ENCODE measurements at places on chromosomes 3 and 15.
A peak's percentile ranks its signal among the peaks of the same experiment; 100 is the strongest.

DNA sequence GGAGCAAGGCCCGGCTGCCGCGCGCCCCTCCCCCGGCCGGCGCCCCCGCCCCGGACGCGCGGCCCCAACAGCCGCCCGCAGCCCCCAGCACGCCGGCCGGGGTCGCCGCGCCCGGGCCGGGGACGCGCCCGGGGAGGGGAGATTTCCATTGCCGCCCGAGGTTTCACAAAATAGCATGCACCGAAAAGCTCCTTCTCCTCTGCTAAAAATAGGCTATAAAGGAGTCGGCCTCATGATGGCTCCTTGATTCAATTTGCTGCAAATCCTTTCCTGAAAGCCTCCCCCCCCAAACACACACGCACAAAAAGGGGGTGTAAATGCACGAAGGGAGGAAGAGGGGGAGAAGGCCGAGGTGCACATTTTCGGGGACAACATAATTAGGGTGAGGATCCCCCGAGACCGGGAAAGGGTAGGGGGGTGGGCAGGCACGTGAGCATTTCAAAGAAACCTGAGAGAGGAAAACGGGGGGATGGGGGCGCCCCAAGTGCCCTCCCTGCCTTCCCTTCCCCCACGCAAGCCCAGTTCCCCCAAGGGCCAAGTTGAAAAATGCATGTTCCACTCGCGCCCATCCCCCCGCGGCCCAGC, 734 bp downstream of the TBL1XR1 start:
- DNase-seq = peak; percentile 39

DNA sequence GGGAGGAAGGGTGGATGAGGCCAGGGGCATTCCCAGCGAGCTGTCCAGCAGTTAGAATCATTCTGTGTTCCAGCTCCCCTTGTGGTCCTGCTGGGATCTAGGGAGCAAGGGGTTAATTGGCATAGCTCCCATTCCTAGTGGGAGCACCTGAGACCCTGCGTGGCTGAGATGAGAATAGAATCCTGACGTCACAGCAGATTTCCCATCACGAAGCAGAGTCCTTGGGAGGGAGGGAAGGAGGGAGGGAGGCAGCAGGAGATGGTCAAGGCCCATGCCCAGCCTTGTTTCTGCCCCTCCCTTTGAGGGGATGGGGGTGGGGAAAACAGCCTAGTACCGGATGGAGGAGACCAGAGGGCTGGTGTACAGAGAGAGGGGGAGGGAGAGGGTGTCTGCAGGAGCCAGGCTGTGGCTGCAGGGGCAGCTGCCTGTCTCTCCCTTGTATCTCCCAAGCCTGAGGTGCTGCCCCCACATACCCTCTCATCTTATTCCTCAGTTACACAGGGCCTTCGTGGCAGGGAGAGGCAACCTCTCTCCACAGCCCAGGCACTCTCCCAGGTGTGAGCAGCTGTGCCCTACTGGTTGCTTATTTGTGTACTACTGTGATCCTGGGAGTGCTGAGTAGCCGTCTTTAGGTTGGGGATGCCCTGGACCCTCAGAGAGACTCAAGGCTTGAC, 5.4 kb downstream of the TYRO3 start:
- DNase-seq = peak; percentile 49

DNA sequence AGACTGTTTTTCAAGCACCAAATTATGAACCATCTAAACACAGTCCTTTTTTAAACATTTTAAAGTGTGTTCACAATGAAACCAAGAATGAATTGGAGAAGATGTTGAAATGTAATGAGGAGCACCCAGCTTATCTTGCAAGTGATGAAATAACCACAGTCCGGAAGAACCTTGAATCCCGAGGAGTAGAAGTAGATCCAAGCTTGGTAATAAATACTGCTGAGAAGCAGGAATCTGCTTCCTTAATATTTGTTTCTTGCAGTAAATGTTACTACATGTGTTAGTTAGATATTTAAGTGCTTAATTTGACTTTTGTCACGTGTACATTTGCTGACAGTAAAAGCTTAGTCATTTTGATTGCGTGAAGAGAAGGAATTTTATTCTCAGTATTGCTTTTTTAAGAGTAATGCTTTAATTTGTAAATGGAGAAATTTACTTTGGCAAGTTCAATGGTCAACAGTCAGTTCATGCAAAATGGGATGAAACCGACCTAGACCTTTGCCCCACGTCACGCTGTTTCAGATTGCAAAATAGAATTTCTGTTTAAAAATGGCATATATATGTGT, 69.8 kb downstream of the OPA1 start:
- peak; percentile 86 for DNase-seq

DNA sequence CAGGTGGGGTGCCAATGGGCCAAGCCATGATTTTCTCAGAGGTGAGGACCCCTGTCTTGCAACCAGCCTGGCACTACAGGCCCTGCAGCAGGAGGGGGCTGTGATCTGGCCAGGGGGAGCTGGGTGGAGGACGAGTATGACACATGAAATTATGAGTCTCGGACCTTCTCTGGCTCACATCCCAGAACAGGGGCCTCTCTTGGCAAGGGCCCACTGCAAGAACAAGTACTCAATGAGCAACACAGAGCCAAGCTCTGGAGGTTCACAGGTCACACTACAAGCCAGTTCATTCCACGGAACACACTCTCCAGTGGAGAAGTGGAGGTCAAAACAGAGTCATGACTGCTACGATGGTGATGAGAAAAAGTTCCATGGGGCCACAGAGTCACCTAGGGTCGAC, 28.3 kb downstream of the CCDC32 start:
- peak; percentile 29 for DNase-seq

DNA sequence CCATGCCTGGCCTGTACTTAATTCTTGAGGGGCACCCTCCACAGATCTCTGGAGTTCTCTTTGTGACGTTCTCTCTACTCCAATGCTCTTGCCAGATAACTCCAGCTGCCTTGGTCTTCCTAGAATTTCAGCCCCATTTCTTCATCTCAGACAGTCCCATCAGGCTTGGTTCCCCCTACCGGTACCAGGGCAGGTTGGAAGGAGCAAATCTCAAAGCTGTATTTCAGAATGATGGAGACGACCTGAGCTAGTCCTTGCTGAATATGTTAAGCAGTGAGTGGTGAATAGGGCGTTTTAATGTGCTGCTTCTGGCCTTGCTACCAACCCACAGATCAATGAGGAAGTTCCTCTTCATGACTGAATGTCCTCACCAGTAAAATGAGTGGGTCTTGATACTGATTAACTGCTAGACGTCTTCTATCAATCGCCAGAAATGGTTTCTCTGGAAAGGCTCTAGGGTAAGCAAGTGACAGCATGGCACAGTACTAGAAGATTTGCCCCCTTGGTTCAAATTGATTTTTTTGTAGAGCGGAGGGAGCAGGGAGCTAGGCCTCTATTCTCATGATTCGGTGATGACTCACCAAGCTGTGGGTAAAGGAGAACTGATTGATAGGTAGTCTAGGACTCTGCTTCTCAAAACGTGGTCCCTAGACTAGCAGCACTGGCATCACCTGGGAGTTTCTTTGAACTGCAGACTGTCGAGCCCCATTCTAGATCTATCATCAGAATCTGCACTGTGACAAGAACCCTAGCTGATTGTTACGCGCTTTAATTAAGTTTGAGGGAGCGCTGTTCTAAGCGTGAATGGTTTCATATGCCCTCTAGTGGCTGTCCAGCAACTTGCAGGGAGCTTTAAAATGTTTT, 67.8 kb downstream of the UBP1 start:
- peak; percentile 64 for DNase-seq

DNA sequence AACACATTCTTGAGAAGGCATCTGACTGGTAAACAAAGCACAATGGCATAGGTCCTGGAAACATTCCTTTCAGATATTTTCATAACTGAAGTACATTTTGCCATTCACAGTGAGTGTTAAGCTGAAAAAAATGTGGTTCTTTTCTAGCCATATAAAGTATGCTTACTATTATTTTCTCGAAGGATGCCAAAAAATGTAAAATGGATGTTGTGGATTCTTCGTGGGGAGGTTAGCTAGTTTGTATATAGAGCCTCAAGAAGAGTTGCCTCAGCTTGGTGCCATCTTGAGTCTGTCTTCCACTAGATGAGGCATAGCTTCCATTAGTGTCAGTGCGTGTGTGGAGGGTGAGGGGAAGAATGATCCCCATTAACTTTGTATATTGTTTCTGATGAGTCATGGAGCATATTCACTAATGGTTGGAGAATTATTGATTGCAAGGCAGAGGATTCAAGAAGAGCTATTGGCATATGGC, 4.1 kb downstream of the MBNL1 start:
- DNase-seq = peak; percentile 65

DNA sequence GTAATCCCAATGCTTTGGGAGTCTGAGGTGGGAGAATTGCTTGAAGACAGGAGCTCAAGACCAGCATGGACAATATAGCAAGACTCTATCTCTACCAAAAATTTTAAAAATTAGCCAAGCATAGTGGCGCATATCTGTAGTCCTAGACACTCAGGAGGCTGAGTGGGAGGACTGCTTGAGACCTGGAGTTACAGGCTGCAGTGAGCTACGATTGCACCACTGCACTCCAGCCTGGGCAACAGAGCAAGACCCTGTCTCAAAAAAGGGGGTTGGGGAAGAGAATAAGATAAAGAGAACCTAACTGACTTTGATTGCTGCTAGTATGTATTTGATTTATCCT, 755 bp downstream of the CD200R1 start:
- DNase-seq = no peak

GRCh38 chr15:38750786-38751185, 186.2 kb upstream of the RASGRP1 start:
- no peak for DNase-seq

GRCh38 chr3:65168547-65168946, 480.7 kb upstream of the ADAMTS9 start:
- no peak for DNase-seq

GRCh38 chr15:52348056-52348745, 52.6 kb upstream of the MYO5C start:
- peak; percentile 67 for DNase-seq

GRCh38 chr3:143331350-143331749, 211.8 kb downstream of the CHST2 start:
- no peak for DNase-seq

DNA sequence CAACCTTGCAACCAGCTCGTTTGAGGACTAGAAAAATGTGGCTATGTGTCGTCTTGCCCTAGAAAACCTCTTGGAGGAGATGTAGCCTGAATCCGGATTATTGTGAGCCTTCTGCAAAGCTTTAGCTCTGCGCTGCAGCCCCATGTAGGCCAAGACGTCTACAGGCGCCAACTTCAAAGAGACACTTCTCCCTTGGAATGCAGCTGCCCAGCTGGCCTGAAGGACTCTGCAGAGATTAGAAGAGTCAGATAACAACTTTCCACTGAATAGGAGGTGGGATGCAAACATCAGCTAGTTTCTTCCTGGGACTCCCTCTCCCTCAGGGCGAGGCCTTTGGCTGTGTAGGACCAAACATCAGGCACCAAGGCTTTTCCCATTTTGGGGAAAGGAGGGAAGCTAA, 356.5 kb upstream of the IL12A start:
- no peak for DNase-seq

DNA sequence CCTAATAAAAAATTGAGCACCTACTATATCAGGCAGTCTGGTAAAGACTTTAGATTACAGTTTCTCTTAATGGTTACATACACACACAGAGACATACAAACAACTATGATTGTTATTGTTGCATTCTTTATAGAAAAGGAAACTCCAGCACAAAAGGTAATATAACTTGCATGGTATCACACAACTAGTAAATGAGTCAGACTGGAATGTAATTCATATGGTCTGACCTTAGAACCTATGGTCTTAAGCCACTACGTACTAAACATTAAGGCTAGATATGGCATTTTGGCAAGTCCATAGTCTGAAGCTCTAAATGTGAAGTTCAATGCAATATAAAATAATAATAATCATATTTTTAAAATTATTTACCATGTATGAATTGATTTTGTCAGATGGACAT, 380.6 kb downstream of the LSAMP start:
- DNase-seq = no peak

DNA sequence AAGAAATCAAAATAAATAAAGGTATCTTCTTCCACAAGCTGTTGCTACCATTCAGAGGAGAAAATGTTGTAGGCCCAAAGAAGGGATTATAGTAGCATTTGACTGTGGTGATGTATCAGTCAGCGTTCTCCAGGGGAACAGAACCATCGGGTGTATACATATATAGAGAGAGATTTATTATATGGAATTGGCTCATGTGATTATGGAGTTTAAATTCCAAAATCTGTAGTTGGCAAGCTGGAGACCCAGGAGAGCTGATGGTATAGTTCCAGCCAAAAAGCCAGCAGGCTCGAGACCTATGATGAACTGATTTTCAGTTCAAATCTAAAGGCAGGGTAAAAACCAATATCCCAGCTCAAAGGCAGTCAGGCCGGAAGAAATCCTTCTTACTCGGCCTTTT, 7.4 kb upstream of the SPG21 start:
- no peak for DNase-seq

GRCh38 chr3:111269777-111270176, 198.2 kb downstream of the NECTIN3 start:
- no peak for DNase-seq

DNA sequence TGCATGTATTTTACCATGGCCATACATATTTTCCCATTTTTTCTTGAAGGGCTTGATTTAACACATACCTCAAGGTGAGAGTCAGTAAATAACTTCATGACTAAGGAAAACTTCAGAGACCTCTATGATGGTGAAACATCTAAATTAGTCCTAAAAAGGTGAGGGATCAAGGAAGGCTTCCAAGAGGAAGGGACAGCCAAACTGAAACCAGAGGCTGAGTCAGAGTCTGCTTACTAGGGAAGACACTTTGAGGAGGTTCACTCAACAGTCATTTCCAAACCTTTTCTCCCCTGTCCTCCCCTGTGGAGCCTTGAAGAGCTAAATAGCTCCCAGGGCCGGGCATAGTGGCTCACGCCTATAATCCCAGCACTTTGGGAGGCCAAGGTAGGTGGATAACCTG, 206.6 kb downstream of the SHQ1 start:
- DNase-seq = no peak

GRCh38 chr3:47133641-47134040, 30.3 kb downstream of the SETD2 start:
- no peak for DNase-seq

DNA sequence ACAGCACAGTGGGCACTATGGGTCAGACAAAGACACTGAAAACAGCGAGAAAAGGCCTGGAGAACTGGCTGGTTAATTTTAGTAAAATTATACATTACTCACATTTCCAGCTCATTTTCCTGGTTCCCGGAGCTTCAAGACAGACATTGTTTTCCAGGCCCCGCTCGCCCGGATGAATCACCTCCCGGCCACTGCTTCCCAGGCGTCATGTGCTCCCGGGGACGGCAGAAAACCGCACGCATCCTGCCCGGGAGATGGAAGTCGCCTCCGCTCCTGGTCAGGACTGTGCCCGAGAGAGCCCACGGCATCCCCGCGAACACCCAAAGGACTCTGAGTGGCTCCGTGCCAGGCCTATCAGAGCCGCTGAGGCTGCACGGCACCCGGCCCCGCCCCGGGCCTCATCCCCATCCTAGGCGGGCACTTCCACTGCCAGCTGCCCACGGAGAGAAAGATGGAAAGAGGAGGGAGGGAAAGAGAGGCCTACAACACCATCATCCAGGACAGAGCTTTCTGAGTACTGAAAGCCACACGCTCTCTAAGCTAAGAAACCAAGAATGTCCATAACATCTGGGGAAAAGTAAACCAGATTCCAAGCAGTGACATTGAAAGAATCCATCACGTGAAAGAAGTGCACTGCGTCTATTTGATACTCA, 75.1 kb downstream of the VGLL4 start:
- DNase-seq = peak; percentile 95

GRCh38 chr3:74053970-74054516, 429.3 kb upstream of the PDZRN3 start:
- no peak for DNase-seq
